GM23248 (cell line): ENCODE measurements at places on chromosomes 16 and 17. TPM values are rescaled to one million over a fixed set of nuclear protein-coding genes. Genes with fewer than 3 reads are reported as not detected.

IRX3 gene
- 9.2 and 15.6 TPM in 2 replicates for total RNA-seq

CDH13 gene
- 51.0 and 81.2 TPM in 2 replicates for total RNA-seq

DNA sequence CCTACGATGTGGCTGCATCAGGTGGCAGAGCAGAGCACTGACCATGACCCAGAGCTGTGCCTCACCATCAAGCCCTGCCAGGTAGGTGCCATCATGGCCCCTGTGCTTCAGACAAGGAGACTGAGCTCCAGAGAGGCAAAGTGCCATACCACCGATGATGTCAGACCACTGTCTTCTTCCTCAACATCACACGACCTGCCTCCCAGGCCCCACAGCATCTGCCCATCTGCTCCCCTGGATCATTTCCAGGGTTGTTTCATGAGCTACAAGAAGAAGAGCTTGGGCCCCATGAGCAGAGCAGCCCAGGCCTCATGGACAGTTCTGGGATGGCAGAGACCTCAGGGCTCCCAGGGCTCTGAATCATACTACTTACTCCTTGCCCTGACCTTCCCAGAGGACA lies 9.9 kb downstream of the XYLT1 start:
- DNase-seq, result peak; percentile 32

DNA sequence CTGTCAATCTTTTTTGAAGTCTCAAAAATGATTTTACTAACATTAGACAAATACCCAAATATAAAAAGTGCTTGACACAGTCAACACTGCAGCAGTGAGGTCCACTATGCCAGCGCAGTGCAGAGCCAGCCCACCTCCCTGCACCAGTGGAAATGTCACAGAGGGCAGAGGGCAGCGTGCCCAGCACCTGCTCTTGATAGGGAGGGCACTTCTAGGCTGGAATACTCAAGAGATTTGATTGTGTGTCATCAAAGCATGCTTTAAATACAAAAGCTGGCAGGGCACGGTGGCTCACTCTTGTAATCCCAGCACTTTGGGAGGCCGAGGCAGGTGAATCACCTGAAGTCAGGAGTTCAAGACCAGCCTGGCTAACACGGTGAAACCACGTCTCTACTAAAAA lies 136.0 kb downstream of the ANKRD11 start:
- DNase-seq, result no peak

RGS11 gene
- 2.4 and 7.0 TPM in 2 replicates for total RNA-seq

GRCh38 chr16:9820476-9821246 lies 361.6 kb downstream of the GRIN2A start:
- DNase-seq, result no peak

RDM1 gene
- not detected in 2 replicates for total RNA-seq

DNA sequence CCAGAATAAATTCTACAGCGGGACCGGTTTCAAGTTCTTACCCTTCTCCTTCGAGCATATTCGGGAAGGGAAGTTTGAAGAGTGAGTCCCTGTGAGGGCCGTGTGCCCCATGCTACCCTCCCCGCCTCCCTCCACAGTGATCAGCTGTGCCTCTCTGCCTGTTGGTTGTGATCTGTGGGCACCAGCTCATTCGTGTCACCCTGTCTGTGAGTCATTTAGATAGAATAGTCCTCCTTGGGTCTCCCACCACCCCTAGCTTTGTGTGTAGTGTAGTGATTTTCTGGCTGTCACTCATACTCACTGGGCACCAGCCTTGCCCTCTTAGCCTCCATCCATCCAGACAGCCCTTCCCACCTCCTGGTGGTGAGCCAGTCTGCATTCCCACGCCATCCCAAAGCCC lies 15.0 kb upstream of the NAGLU start:
- DNase-seq, result peak; percentile 47

DNA sequence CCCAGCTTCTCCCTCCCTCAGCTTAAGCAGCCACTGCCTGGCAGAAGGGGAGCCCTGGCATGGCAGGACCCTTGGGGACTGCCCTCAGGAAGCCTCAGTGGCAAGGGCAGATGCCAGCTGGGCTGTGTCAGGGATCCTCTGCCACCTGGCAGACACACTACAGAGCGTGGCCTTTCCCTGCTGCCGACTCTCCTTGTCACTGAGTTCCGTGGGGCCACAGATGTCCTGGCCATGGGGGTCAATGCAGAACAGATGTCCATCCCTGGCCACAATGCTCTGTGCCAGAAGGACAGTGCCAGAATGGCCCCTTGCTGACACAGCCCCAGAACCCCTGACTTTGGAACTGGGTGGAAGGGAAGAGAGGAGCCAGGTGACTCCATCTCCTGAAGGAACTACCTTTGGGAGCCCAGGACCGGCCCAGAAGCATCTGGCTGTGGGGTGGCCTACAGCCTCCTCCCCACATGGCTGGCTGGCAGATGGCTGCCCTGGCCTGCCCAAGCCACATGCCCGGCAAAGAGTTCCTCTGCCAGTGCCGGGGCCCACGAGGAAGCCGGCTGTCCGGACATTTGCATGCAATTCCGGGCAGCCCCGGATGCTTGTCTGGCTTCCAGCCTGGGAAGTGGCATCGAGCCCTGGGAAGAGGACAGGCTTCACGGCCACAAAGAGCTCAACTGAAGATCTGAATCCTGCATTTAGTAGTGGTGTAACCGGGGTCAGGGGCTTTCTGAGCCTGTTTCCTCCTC lies 24.1 kb downstream of the NPTX1 start:
- DNase-seq, result peak; percentile 21

DNA sequence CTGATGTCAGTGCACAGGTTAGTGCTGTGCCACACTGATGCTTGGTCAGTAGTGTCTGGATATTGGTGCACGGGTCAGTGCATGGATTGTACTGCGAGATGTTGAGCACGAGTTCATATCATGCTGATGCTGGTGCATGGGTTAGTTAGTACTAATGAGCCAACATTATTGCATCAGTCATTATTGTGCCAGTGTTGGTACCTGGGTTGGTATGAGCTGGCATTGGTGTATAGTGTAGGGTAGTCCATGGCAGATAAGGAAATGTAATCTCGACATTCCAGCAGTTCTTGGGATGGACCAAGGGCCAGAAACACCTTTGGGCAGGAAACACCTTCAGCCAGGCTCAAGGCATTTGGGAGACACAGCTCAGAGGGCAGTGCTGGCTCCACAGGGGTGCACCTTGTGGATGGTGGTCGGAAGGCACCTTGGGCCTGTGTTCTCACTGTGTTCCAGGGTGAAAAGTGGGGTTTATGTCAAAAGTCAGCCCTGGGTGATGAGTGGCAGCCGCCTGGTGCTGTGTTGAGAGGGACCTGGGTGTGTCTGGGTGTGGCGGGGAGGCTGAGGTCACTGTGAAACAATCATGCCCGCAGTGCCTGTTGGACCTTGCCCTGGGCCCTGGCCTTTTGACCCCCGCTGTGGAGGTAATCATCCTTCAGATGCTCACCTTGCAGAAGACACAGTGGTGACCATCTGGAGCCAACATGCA lies 100.7 kb upstream of the ZNF469 start:
- DNase-seq, result no peak

- DNase-seq, result peak; percentile 56
Observed at GRCh38 chr16:70253291-70254106, 1.8 kb upstream of the EXOSC6 start.

DNA sequence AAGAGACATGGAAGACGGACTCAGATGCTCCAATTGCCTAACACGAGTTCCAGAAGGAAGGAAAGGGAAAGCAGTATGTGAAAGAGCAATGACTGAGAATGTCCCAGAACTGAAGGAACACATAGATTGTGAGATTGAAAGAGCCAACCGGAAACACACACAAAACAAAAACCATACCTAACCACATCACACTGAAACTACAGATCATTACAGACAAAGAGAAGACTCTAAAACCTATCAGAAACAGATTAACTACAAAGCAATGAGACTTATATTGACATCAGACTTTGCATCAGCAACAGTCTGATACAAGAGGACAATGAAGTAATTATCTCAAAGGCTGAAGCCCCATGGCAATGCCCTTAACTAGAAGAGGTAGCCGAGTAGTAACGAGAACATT lies 45.6 kb upstream of the CLEC18B start:
- no peak for DNase-seq

GRCh38 chr17:3534881-3535252 lies 22.7 kb downstream of the TRPV3 start:
- DNase-seq, result peak; percentile 64

- peak; percentile 62 for DNase-seq
Observed at GRCh38 chr17:7444682-7445618, at the start of gene CHRNB1. TSS of gene CHRNB1 (plus strand) at chr17:7445061. CDS start at chr17:7445128, 67 bp downstream.

- no peak for DNase-seq
Observed at GRCh38 chr17:6943406-6943805, 52.4 kb upstream of the ALOX12 start.

DNA sequence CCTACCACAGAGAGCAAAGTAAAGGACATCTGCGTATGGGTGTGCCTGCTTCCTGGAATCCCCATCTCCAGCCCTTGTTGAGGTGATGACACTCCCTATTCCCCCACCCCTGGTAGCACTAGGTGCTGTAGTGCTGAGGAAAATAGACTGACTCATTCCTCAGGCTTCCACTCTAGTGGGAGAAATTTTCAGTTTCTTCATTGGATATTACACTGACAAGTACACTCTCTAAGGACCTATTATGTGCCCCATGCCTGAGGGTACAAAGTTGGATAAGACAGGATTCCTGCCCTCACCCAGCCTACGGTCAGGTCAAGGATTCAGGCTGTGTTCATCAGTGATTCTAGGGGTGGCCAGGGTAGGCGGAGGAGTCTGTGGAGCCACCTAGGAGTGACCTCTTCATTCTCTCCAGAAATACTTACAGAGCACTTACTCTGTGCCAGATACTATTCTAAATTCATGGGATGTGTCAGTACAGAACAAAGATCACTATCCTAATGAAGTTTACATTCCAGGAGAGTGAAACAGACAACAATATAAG lies 4.5 kb upstream of the ZC3H7A start:
- DNase-seq, result peak; percentile 68

NXPH3 gene
- total RNA-seq, result 0.76 and 1.4 TPM in 2 replicates
